ENCODE measurements at places on chromosomes 6 and 20. TPM values are rescaled to one million over a fixed set of nuclear protein-coding genes. Genes with fewer than 3 reads are reported as not detected.

GRCh38 chr20:21936720-21937380 lies 231.4 kb downstream of the PAX1 start:
- no peak for DNase-seq

DNA sequence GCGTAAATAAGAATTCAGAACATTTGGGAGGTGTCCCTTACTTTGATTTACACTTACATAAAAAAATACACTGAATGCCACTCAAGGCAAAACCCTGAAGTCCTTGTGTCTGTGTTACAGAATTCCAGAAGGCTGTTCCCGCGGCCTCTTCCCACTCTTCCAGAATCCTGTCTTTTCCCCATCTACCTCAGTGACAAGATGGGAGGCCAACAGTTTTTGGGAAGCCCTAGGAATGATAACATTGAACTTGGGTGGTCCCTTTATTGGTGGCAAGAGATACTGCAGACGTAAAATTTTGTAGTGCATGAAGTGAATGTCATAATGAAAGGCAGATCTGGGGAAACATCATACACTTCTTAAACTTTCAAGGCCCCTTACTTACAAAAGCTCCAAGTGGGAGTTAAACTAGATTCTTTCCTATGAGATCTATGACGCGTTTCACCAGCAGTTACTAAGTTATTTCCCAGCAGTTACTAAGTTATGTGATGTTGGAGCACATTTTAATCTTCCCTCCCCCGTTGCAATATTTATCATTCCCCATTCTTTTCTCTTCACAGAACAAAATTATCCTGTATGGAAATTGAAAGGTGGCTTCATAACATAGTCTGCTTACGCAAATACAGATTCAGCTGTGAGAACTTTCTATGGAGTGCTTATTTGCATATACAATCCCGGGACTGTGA lies 79.5 kb downstream of the BCAS1 start:
- no peak for DNase-seq

LZTS3 gene
- total RNA-seq = 72.2 TPM

- no peak for DNase-seq
Observed at GRCh38 chr6:53492860-53493634, 51.9 kb downstream of the GCLC start.

DNA sequence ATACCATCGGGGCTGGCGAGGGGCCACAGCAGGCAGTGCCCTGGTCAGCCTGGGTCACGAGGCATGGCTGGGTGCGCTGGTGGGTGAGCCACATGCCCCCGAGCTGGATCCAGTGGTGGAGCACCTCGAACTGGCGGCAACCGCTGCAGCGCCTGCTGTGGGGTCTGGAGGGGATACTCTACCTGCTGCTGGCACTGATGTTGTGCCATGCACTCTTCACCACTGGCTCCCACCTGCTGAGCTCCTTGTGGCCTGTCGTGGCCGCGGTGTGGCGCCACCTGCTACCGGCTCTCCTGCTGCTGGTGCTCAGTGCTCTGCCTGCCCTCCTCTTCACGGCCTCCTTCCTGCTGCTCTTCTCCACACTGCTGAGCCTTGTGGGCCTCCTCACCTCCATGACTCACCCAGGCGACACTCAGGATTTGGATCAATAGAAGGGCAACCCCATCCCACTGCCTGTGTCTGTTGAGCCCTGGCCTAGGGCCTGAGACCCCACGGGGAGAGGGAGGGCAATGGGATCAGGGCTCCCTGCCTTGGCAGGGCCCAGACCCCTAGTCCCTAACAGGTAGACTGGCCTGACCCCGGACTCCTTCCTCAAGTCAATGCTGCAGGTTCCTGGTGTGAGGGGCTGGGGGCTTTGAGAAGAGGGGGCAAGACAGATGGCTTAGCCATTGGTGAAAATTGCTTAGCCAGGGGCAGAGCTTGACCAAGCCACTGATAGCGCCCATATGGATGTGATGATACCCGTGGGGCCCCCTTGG lies 598 bp downstream of the TMEM239 start:
- no peak for DNase-seq

- no peak for DNase-seq
Observed at GRCh38 chr6:144999127-144999526, 714.0 kb downstream of the UTRN start.

DNA sequence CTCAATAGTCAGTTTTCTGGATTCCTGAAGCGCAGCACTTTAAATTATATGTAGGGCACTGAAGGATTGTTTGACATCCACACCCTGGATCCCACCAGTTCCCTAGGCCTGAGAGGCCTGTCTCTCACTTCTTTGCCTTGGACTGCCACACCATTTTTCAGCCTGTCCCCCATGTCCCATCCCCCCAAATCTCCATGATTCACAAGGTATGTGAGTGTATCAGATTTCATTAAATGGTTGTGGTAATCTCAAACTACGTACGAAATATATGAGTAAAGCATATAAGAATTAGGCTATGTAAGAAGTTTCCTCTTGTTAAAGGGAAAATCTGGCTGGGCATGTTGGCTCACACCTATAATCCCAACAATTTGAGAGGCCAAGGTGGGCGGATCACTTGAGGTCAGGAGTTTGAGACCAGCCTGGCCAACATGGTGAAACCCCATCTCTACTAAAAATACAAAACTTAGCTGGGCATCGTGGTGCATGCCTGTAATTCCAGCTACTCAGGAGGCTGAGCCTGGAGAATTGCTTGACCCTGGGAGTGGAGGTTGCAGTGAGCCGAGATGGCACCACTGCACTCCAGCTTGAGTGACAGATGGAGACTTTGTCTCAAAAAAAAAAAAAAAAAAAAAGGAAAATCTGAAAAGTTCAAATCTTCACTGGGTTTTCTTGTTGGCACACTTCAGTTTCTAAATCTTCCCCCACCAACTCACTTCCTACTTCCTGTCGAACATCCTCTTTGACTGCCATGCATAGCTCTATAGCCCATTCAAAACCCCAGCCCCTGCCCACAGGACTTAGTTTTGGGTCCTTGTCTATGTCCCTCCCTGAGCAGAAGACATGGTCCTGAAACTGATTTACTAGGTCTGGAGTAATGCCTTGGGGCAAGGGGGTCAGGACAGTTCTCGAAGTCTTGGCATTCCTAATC lies 97.3 kb upstream of the SHLD1 start:
- DNase-seq = no peak

GRCh38 chr6:166032366-166033200 lies 135.1 kb downstream of the TBXT start:
- peak; percentile 72 for DNase-seq

DNA sequence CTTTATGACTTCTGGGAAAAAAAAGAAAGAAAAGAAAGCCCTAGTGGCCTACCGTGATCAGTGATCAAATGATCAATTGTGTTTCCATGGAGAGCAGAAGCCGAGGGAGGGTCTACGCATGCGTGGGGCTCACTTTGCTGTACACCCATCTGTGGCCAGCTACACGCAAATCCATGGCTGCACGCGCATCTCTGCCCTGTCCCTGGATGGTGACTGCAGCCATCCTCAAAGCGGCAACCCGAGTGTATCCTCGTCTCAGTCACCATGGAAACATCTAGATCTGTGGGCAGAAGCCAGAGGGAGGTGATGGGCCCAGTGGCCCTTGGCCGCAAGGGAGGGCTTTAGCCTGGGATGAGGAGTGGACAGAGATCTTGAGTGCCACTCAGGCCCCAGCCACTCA lies 785 bp upstream of the ULBP3 start:
- DNase-seq = peak; percentile 78

PRL gene
- not detected for total RNA-seq

DNA sequence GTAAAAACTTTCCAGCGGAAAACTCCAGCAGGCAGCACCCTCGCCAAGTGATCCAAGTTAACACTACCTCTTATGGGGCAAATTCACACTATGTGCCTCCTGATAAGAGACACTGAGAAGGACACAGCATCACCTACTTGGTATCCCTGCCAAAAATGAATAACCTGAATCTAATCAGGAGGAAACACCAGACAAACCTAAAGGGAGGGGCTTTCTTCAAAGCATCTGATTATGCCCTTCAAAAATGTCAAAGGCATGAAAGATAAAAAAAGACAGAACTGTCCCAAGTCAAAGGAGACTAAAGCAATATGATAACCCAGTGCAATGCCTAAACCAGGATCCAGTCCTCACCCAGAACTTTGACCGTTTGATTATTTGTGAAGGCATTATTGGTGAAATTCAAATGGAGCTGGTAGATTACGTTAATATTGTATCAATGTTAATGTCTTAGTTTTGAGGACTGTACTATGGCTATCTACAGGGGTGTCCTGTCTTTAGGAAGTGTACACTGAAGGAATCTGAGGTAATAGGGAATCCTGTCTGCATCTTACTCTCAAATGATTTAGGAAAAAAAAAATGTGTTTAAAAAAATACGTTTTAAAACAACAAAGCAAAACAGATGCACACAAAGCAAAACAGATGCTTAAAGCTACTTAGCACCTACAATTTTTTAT lies 8.3 kb downstream of the TBC1D7 start:
- no peak for DNase-seq

DNA sequence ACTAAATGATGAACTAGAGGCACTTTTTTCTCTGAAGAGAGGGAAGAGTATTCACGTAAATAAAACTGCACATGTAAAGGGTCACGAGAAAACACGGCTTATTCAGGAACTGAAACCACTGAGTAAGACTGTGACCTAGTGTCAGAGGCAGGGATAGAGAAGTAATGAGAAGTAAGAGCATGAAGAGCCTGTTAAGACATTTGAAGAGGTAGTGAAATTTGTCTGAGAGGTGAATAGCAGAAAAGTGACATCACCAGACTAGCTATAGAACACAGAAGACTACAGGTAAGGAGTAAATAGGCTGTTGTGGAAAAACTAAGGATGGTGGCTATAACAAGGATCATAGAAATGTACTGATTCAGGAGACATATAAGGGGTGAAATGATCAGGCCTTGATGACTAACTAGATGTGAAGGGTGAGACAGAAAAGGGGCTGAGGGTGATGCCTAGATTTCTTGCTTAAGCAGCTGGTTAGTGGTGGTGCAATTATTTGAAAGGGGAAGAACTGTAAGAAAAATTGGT lies 76.8 kb downstream of the REV3L start:
- no peak for DNase-seq

- DNase-seq = peak; percentile 57
Observed at GRCh38 chr6:160950507-160950906, 41.1 kb upstream of the MAP3K4 start.

DNA sequence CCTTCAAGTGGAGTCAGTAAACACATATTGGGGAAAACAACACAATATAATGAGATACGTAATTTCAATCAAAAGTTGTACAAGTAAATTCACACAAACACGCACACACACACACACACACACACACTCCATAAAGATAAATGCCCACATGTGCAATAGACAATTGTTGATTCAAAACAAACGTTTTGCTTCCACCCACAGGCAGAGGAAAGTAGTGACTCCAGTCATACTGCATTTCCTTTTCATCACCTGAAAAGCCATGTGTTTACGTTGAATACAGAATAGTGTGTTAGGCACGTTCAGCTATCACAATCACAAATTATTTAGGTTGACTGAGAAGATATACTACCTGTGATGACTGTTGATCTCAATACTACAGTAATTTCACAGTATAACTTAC lies 443.8 kb upstream of the MANEA start:
- DNase-seq = no peak

GRCh38 chr20:17873410-17874270 lies 95.0 kb downstream of the SNX5 start:
- DNase-seq = peak; percentile 96

GRCh38 chr20:33753763-33754162 lies 22.0 kb downstream of the ZNF341 start:
- DNase-seq = no peak

- DNase-seq = peak; percentile 73
Observed at GRCh38 chr6:53793318-53794136, 1.3 kb upstream of the LRRC1 start.

DNA sequence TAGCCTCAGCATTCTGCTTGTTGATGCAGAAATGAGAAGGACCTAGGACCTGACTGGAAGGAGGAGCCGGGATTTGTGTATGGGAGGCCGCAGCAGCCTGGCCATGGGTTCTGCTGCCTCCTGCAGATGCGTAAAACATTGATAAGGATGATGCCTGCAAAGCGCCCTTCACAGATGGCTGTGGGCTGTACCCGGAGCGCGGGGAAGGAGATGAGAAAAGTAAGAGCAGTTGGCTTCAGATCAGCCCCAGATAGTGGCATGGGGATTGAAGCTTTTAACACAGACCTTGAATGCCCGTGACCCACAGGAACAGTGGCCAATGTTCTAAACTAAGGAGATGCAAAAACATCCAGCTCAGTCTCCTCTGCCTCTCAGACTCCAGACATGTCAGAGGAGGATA lies 136.4 kb upstream of the KCNG1 start:
- DNase-seq = no peak

- no peak for DNase-seq
Observed at GRCh38 chr6:134247844-134248580, 69.9 kb downstream of the SGK1 start.

OPN5 gene
- not detected for total RNA-seq

ZBTB12 gene
- total RNA-seq = 2.1 TPM

EDN1 gene
- 19.7 TPM for total RNA-seq

- no peak for DNase-seq
Observed at GRCh38 chr6:150391890-150392289, 23.1 kb downstream of the IYD start.

GRCh38 chr20:53712212-53712977 lies 118.8 kb upstream of the ZNF217 start:
- DNase-seq = no peak

PLAGL2 gene
- total RNA-seq = 4.6 TPM

DNA sequence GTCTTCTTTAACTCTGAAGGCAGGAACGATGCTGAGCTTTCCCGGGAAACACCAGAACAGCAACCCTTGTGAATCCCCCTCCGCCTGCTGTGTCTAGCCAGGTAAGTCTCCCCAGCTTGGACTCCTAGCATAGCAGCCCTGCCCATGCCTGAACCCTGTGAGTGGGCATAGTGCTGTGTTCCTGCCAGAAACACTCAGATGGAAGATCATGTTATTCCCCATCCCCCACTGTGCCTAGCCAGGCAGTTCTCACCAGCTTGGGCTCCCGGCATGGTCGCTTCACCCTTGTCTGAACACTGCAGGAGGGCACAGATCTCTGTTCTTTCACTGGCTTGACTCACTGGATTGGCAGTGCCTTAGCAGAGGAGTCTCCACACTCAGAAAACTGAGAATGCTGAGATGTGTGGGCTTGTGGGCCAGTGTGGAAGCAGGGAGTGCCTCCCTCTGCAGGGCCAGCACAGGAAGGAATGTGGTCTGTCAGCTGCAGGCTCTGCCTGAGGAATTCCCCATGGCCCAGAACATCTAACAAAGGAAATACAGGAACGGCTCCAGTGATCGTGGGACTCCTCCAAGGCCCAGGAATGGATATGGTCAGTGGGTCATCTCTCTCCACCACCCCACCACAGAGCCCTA lies 440.1 kb upstream of the ADGRB3 start:
- DNase-seq = no peak

NMBR gene
- not detected for total RNA-seq

All from body of pancreas (tissue), 4 donors.